Progenitor cell of endocrine pancreas (in vitro differentiated cells): ENCODE measurements at places on chromosomes 13 and 19. TPM values are rescaled to one million over a fixed set of nuclear protein-coding genes. Genes with fewer than 3 reads are reported as not detected.

The TNFSF9 gene
- total RNA-seq: 0.53 TPM in 1 of 2 replicates, not detected in the other

The NRTN gene
- total RNA-seq: 1.9 and 2.1 TPM in 2 replicates

The ETV2 gene
- total RNA-seq: 1.0 and 1.3 TPM in 2 replicates

The RNF225 gene
- 0.42 TPM in 1 of 2 replicates, not detected in the other for total RNA-seq

The RUVBL2 gene
- 81.5 and 83.0 TPM in 2 replicates for total RNA-seq

The ZNF181 gene
- 10.1 and 10.3 TPM in 2 replicates for total RNA-seq

The YJEFN3 gene
- total RNA-seq: 22.6 and 27.6 TPM in 2 replicates

- DNase-seq: no peak
Measured at GRCh38 chr13:52003541-52003940, 7.7 kb downstream of the ATP7B start.

DNA sequence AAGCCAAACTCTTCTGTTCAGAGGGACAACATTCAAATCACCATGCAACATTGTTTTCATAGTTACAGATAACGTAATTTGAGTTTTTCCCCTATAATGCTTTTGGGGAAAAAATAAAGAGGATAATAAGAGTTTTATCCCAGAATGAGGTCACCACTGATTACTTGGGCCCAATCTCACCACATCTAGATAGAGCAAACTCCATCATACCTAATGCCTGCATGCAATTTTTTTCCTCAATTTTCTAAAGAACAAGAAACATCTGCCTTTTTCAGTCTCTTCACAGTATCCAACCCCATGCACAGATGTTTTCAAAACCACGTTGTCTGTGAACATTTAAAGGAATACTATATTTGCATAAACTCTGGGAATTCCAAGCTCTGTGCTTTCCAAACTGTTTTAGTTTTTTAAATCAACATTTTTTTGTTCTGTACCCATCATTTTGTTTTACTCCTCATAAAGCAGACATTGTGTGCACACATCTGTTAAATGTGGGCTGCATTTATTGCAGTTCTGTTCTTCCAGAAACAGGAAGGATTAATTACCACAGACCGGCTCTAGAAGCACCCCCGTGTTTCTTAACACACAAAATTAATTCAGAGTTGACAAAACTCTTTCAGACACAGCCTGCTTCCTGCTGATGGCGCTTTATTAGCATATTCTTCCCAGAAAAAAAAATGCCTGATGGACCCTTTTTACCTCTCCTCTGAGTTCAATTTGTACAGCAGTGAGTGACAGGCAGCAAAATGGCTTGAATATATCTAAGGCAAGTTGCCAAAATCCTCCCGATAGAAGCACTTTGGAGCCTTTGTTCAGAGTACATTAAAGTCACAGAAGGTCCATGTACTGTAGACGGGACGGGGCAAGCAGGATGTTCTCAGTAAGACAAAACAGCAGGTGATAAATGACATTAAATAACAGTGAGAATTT, 1171.9 kb downstream of the EFNB2 start:
- DNase-seq: no peak

DNA sequence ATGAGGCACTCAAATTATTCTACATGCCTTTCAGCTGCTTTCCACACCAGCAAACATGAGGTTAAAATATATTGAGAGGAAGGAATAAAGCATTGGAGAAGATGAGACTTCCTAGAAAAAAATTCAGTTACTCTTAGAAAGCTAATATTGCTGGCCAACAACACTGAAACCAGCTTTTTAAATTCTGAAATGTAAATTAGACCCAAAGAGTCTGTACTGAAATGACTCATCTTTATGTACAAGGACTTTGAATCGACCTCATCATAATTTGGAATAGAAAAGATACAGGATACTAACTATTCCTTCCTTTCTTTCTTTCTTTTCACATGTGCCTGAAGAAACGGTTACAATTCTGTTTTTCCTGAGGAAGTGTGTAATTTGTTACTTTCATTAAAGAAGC, 6.5 kb upstream of the HSPH1 start:
- DNase-seq: no peak

DNA sequence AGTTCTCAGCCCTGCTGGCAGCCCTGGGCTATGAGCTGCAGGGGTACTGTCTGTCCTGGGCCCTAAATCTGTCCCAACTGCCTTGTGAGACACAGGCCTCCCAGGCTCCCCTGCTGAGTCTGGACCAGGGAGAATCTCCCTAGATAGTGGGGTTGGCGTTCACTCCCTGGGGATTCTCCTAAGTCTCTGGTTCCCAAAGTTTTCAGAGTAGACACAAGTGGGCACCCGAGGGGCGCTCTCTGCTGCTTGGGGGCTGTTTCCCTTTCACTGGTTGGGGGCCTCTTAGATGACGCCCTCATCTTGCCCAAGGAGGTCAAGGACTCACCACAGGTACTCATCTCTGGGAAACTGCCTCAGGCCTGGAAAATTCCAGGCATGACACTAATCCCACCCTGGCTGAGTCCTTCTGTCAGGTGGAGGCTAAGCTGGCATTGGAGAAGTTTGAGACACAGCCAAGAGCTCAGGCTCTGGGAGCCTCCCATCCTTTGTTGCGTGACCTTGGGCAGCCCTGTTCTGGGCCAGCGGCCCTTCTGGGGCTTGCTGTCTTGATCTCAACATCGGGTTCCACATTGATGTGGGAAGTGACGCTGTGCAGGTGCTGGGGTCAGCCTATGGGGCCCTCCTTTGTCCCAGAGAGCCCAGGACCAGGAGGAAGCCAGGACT, 3.9 kb downstream of the RPL18A start:
- no peak for DNase-seq

DNA sequence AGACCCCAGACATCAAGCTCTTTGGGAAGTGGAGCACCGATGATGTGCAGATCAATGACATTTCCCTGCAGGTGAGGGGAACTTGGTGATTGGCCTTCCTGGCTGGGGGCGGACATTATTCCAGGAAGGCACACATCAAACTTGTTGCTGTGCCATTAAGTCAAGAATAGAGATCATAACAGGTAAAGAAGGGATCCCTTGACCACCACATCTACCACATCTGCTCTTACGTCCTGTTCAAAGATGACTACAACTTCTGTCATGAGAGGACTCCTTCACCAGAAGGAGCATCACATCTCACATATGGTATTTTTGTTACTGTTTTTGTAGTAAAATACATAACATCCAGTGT, 1.1 kb downstream of the RPS5 start:
- no peak for DNase-seq

DNA sequence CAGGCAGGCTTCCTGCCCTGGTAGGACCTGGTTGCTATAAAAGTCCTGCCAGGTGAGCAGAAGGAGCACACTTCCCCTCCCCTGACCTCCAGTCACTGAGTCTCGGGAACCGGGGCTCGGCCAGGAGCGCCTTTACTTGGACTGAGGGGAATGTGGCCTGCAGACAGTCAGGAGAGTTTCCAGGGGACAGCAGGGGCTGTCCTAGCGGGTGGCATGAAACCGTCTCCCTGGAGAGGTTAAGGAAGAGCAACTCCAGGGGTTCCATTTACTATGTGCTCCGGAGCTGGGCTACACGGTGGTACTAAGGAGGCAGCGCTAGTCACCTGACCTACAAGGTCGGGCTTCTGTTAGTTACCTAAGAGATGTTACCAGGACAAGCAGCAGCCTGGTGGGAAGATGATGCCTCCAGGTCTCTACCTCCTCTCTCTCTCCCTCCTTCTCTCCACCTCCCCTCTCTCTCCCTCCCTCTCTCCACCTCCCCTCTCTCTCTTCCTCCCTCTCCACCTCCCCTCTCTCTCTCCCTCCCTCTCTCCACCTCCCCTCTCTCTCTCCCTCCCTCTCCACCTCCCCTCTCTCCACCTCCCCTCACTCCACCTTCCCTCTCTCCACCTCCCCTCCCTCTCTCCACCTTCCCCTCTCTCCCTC, 4.1 kb upstream of the CNOT3 start:
- peak; percentile 38 for DNase-seq

DNA sequence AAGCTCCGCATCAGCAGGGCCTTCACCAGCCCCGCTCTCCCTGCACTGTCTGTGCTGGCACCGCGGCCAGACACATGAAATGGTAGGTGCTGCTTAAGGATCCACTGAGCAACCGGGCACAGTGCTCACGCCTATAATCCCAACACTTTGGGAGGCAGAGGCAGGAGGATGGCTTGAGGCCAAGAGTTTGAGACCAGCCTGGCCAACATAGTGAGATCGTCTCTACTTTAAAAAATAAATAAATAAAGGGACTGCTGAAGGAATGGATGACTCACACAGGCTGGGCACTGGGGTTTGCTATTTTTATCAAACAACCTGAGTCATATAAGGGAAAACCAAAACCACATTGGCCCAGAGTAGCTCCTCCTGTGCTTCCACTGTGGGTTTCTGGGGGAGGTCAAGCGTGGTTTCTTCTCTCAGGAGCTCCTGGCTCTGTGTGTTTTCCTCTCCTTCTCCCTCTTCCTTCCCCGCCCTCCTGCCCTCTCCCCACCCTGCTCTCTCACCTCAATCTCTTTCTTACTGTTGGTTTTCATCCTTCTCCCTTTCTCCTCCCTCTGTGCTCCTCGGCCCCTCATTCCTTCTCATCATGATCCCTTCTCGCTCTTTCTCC, 21.3 kb downstream of the VRK3 start:
- no peak for DNase-seq

DNA sequence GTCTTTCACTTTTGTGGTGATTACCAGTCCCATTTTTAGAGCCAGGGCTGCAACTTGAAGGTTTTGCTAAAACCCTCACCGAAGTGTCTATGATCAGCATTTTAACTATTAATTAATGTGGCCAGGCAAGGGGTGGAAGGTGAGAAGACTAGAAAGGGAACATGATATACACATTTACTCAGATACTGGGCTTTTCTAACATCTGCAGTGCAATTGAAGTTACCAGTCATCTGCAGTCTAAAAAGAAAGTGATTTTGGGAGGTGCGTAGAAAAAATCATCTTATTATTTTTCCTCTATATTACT, 481 bp downstream of the ALOX5AP start:
- DNase-seq: no peak

- DNase-seq: peak; percentile 49
Measured at GRCh38 chr19:19488875-19489690, 26.3 kb downstream of the TSSK6 start.

GRCh38 chr13:49587311-49587847, 2.0 kb upstream of the RCBTB1 start:
- DNase-seq: no peak

DNA sequence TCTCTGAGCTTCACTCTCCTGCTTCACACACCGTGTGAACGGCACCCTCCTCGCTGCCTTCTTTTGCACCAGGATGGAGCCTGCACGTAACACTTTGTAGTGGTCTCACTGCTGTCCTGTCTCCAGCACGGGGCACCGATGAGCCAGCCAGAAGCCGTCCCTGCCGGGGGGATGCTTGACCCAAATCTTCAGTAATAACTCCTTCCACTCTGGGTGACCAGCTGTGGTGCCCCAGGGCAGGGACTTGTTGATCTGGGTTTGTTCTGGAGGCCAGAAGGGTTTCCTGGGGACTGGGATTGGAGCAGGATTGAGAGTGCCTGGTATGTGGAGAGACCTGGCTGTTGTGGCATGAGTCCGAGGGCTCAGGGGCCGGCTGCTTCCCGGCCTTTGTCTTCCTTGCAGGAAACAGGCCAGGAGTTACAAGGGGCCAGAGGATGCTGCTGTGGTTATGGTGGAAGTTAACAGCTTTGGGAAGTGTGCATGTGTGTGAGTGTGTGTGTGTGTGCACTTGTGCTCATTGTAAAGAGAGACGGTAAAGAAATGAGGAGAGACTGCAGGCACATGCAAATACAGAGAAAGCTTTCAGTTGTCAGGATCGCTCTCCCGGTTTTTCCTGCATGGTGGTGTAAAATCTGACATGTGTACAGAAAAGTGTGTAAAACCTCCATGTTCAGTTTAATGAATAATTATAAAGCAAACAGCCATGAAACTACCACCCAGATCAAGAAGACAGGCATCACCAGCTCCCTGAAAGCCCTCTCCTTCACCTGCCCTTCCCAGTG, 18.9 kb downstream of the PAK4 start:
- DNase-seq: no peak

GRCh38 chr19:3673506-3674439, 26.5 kb downstream of the PIP5K1C start:
- DNase-seq: no peak

- no peak for DNase-seq
Measured at GRCh38 chr13:39951301-39951700, 295.8 kb downstream of the COG6 start.

DNA sequence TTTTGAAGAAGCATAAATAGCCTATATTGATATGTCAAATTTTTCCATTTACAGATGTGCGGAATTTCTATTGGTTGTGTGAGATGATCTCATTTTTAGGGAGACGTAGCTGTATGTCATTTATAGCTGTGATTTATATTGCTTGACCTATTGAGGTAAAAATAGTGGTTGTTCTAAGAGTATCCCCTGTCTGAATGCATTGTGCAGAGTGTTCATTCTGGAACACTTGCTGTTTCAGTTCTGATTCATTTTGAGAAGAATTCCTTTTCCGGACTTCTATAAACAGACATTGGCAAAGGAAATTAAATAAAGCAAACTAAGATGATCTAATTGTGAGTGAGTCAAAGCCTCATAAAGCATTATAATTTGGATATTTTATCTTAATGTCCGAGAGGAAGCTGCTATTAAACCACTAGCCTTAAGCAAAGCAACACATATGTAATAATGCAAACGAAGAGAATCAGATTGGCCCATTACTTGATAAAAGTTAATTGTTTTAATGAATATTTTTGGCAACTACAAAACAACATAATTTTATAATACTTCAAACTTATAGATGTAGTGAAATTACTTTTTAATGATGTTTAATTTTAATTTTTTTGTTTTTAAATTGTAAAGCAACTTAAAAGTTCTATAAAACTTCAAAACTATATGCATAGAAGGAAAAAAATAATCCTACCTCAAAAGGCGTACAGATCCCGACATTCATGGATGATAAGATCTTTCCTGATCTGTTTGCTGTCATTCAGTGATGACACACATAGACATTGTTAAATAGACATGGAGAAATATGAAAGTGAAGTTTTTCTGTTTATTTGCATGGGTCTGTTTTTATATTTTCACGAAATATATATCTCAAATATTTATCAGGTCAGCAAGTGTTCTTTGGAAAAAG, 942.6 kb upstream of the SLC10A2 start:
- no peak for DNase-seq

DNA sequence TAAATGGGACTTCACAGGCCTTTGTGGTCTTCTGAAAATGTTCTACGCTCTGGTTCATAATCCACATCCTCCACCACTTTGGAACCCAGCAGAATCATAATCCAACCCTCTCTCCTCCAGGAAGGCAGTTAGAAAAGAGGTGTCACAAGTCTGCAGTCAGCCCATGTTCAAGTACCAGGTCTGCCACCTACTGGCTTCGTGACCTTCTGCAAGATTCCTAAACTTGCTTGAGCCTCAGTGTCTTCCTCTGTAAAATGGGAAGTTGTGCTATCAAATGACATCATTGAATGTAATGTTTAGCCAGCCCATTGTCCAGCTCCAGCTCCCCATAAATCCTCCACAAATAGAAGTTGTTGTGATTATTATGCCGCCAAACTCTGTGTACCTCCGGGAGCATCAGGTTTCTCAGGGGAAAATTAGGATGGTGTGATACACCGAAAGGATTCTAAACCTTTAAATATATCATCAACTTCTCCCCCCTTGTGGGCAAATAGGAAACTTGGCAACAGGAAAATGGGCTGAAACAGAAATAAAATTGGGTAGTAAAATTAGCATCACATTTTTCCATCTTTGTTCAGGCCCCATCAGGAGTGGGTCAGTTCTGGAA, 109.7 kb downstream of the NUFIP1 start:
- DNase-seq: no peak
